ENCODE measurements at places on chromosomes 1 and 21.

DNA sequence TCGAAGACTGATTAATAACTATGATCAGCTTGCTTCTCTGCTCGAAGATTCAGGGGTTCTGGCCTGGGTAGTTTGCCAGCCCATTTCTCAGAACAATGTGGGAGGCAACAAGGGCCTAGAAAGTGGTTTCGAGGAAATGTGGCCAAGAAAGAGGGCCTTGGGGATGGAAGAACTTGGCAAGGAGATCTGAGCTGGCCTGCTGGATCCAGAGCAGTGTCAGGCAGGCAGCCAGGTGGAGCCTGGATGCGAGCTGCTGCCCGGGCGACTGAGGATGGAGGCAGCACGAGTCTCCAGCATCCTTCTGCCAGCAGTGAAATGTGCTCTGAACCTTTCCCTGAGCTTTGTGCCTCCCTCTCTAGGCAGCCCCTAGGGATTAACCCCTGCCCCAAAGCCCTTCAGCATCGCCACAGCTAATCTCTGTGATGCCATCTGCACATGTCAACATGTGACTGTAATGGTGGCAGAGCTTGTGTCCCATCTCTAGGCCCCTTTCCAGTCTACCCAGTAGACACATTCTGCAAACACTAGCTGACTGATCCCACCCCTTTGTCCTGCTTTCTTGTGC is 61.0 kb upstream of the NEK2 start:
- no peak for DNase-seq

DNA sequence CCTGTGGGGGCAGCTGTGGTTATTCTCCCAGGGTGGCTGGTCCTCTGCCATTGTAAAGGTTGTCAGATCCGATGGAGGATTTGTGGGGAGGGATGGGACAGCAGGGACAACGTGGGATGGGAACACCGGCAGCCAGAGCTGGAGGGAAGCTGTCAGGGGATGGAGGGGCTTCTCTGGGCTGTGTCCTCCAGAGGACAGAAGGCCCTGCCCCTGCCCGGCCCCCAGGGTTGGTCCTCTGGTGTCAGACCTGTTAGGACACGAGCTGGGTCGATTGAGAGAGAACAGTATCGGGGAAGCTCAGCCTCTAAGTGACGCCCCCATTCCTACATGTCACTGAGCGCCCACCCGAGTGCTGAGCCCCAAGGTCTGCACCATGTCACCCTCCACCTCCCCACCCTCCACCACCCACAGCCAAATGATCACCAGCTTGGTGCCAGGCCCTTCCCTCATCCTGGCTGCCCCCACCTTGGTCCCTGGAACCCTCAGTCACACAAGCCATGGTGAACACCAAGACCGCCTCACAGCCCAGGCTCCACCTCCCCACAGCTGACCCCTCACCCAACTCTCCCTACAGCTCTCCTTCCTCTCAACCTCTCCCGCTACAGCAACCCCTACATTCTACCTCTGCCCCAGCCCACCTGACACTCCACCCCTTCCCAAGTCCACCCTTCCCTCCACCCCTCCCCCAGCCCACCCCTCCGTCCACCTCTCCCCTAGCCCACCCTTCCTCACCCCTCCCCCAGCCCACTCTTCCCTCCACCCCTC is 244.4 kb downstream of the MATN1 start:
- DNase-seq, result no peak

DNA sequence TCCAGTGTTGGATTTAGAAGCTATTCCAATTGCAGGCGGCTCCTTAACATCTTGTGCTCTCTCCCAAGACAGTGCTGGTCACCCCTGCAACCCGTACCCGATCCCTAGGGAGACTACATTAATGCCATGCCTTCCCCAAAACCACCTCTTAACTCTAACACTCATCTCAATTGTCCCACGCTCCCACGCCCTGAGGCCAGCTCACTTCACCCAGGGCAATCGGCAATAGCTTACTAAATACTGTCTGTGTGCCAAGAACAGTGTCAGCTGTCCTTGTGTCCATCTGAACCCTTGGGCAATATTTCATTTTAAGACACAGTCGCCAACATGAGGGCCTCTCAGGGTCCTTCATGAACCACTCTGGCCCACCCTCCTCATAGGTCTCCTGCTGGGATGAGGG is 13.9 kb downstream of the C1orf198 start:
- no peak for DNase-seq

- no peak for DNase-seq
These were observed 111.4 kb downstream of the SIK1 start for GRCh38 chr21:43315244-43316137.

- DNase-seq, result no peak
These were observed 46.0 kb downstream of the PTGER3 start for GRCh38 chr1:71001624-71002023.

- DNase-seq, result no peak
These were observed 85.8 kb upstream of the IPO9 start for GRCh38 chr1:201742955-201743805.

DNA sequence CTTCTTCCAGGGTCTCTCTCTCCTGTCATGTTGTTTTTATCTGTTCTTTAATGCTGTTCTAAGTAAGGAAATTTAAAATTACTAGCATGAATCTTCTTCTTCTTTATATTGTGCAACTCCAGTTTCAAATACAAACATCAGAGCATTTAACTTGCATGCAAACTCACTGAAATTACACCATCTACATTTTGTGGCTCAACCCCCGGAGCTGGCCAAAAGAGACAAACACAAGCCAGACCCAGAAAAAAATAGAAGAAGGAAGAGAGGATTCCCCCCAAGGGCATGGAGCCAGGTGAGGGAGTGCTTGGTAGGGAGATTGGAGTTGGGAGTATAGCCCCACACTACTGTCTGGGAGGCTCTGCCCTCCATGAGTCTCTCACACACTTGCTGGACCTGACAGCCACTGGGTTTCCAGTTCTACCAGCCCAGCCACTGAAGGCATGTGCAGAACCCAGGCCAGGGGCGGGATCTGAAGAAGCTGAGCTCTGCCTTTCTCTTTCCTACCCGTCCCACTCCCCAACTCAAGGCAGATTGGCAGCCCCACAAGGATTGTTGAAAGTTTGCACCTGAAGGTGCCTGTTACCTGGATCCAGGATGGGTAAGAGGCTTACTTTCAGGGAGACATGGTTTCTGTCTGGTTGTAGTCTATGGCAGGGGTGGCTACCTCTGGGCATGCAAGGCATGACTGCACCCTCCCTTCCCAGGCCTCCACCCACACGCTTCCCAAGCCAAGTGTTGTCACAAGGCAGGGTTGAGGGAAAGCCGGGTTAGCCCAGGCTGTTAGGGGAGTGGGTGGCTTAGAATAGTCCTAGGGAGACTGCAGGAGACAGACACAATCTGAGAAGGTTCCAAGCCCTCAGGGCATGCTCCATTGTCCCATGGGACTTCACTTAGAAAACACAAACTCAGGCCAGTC is 297.2 kb downstream of the TGFB2 start:
- no peak for DNase-seq

GRCh38 chr1:173195596-173196088 is 11.5 kb downstream of the TNFSF4 start:
- DNase-seq, result no peak
